Type B pancreatic cell (in vitro differentiated cells): ENCODE measurements at places on chromosomes 16 and 17.
A peak's percentile ranks its signal among the peaks of the same experiment; 100 is the strongest.

- no peak for DNase-seq
These were observed 187.6 kb downstream of the MYO1D start for GRCh38 chr17:32689348-32689747.

- no peak for DNase-seq
These were observed 794 bp downstream of the SMG6 start for GRCh38 chr17:2302778-2303203.

- no peak for DNase-seq
These were observed 10.0 kb upstream of the CACNA1H start for GRCh38 chr16:1142911-1143310.

- peak; percentile 44 for DNase-seq
These were observed 67.2 kb downstream of the CCDC182 start for GRCh38 chr17:57677858-57678257.

GRCh38 chr16:47503936-47504335 is 42.8 kb downstream of the PHKB start:
- DNase-seq = no peak

DNA sequence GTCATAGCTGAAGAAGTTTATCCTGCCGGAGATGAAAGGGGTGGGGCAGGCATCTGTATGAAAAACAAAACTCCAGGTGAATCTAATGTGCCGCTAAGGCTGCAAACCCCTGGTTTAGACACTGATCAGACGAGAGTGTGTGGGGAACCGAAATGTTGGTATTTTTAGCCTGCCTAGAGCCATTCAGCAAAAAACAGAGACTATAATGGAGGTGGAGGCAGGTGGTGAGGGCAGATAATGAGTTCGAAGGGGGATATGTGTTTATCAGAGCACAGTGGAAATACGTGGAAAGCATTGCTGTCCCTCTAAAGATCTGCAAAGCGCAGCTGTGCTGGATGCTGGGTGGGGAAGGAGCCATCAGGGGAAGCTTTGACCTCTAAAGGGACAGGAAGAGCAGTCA is 127.5 kb upstream of the WSCD1 start:
- DNase-seq = no peak

- no peak for DNase-seq
These were observed 8.1 kb upstream of the KREMEN2 start for GRCh38 chr16:2955779-2956578.

GRCh38 chr17:75565618-75566017 is 22.0 kb upstream of the MYO15B start:
- DNase-seq = no peak

DNA sequence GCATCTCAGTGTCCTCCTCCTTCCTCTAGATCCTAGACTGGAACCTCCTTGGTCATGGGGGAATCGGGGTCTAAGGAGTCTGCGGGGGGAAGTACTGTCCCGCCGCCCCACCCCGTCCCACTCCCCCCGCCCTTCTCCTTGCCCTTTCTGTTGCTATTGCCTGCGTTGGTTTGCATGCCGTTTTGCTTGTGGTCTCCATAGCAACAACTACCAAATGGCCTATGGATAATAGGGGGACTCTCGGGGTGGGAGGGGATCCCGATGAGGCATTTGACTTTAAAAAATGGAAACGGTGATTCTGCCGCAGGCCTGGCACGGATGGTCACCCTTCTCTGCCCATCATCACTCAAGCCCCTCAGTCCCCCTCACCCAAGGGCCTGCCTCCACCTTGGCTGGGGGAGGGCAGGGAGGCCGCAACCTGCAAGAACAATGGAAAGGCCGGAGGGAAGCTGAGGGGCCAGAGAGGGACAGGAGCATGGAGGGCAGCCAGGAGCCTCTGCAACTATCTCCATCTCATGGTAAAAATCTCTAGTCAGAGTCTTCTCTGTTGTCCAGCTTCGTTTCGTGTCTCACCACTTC is 231.4 kb upstream of the TNRC6C start:
- DNase-seq = peak; percentile 58

- no peak for DNase-seq
These were observed 4.4 kb upstream of the MTSS2 start for GRCh38 chr16:70689970-70690891.

DNA sequence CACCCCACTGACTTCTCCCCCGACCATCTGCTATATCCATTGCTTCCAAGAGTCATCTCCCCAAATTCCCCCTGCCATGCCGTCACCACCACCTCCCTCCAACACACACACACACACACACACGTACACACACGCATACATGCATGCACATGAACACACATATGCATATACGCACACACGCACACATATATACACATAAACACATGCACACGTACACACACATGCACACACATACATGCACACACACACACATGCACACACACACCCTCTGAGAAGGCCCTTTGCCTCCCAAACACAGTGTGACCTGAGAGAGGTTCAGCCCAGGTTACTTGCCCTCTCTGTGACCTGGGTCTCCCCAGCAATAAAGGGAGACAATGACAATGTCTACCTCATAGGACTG is 95.1 kb downstream of the ZNF423 start:
- DNase-seq = no peak

GRCh38 chr17:77320044-77320440 is 179.3 kb downstream of the SEC14L1 start:
- no peak for DNase-seq

- no peak for DNase-seq
These were observed 82.4 kb downstream of the PLCG2 start for GRCh38 chr16:81861503-81861902.

DNA sequence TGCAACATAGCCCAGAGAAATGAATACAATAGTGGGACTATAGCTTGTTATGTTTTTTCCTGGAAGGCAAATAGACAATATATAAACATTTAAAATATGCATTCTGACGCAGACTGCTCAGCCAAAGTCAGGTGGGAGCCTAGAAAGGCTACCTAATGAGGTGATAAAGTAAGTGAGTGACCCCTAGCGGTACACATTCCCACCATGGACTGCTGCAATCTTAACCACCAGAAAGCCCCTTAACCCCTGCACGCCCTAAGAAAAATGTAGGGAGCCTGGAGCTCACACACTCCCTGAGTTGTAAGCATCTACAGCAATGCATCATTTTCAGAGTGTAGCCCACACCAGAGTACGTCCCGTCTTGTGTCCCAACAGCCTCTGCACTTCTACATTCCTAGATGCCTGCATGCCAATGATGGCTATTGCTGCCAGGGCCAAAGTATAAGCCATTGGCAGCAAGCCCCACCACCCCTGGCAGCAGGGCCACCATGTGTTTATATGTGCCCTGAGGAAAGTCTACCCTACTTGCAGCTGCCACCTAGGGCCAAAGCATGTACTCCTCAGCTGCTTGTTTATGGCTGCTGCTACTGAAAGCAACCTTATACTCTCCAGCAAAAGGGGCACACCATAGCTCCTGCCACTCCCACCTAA is 127.6 kb downstream of the KIF2B start:
- DNase-seq = no peak

GRCh38 chr17:22461460-22462145 is 769.3 kb downstream of the KCNJ18 start:
- no peak for DNase-seq

GRCh38 chr16:59886021-59886420 is 1151.9 kb upstream of the GOT2 start:
- DNase-seq = no peak

DNA sequence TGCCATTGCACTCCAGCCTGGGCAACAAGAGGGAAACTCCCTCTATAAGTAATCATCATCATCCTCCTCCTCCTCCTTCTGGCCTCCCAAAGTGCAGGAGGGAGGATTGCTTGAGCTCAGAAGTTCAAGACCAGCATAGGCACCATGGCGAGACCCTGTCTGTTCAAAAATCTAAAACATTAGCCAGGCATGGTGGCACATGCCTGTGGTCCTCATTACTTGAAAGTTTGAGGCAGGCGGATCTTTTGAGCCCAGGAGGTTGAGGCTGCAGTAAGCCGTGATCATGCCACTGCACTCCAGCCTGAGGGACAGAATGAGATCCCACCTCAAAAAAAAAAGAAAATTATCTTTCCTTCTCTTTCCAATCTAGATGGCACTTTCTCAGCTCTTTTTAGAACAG is 27.8 kb downstream of the PKD1L3 start:
- DNase-seq = no peak

GRCh38 chr17:41919840-41920579 is 1.3 kb upstream of the ACLY start:
- no peak for DNase-seq

DNA sequence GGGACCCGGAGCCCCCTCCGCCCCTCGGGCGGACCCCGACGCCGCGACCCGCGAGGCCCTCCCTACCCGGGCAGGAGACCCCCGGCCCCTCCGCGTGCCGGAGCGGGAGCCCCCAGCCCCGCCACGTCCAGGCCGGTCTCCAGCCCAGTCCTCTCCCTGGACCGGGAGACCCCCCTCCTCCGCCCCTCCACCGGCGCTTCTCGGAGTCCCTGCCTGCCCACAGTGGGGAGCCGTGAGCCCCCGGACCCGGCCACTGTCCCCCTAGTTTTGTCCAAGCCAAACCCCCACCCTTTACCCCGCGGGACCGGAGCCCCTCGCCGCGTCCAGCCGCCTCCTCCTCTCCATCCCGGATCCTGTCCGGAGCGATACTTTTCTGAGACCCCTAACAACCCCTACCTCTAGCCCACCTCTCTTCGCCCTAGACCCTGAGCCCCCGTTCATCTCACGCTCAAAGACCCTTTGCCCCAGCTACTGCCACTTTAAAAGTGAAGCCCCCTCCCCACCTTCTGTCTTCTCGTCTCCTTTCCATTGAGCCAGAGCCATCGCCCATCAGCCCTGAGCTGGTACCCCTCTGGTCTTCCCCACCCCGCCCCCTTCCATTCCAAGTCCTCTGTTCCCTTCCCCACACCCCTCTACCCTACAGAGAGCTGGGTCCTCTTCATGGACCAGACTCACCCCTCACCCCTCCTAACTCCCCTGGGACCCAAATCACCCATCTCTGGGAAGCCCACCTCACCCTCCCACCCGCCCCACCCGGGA is 1.0 kb downstream of the NECAB2 start:
- no peak for DNase-seq

DNA sequence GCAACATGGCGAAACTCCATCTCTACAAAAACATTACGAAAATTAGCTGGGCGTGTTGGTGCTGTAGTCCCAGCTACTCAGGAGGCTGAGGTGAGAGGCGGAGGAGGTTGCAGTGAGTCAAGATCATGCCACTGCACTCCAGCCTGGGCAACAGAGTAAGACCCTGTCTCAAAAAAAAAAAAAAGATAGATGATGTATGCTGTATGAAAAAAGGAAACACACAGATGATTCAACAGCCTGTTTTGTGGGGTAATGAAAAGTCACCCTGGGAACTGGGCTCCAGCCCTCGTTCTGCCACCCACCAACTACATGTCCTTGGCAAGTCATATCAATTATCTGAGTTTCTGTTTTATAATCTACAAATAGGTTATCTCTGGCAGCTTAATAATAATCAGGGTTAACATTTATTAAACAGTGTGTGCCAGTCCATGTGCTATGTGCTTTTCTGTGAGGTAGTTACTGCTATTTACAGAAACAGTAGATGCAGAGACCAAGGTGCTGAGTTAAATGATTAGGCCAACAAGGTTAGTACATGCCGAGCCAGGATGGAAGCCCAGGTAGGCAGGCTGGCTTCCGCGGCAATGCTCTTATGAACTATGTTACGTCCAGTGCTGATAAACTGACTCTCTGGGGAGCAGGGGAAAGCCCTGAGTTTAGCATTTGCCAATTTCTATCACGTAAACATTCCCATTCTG is 1.1 kb downstream of the G6PC1 start:
- no peak for DNase-seq
